ENCODE measurements at places on chromosomes 5 and 9.

DNA sequence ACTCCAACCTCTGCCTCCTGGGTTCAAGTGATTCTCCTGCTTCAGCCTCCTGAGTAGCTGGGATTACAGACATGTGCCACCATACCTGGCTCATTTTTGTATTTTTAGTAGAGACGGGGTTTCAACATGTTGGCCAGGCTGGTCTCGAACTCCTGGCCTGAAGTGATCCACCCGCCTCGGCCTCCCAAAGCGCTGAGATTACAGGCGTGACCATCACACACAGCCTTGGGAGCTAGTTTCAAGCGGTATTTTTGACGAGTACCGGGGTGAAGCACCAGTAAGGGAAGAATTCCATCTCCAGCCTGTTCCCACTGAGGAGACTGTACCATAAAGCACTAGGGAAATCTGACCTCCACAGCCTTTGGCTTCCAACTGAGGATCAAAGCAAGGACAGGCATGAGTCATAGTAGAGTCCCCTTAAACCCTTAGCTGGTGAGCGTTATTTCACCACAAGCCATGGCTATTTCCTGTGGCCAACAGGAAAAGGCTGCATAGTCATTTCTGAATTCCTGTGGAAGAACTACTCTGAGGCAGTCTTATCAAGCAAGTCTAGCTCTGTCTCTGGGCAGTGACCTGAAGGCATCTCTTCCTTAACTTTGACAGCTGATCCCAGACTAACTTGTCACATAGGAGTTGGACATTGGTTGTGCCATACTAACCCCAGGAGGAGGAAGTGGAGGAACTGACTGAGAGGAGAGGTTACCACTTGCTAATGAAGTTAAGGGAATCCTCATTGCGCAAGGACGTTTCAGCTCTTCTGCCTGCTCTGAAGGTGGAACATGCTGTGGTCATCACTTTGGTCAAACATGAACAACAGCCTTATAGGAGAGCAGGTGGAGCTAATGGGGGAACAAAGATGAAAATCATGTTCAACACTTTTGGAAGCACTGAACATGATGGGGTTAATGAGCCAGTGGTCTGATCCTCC, 85.8 kb upstream of the DMRT1 start:
- DNase-seq = no peak

- DNase-seq = peak; percentile 48
Measured at GRCh38 chr9:22446589-22446949, at the start of gene DMRTA1. DMRTA1 (plus strand) TSS chr9:22446824; CDS start chr9:22447066, 242 bp downstream.

DNA sequence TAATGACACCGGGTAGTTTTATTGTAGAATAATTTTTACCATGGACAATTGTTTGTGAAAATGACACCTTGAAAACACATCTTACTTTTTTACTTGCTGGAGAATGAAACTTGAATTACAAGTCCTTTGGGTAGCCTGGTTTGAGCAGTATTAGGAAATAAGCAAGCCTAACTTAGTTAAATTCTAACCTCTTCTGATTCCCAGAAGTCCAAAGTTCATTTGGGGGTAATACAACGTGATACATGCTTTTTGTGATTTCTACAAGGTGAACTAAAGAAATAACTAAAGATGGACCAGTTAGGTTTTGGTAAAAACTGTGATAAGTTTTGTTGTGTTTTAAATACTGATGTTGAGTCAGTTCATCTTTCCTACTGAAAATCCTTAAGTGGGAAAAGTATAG, 135.4 kb upstream of the DMRT1 start:
- no peak for DNase-seq

DNA sequence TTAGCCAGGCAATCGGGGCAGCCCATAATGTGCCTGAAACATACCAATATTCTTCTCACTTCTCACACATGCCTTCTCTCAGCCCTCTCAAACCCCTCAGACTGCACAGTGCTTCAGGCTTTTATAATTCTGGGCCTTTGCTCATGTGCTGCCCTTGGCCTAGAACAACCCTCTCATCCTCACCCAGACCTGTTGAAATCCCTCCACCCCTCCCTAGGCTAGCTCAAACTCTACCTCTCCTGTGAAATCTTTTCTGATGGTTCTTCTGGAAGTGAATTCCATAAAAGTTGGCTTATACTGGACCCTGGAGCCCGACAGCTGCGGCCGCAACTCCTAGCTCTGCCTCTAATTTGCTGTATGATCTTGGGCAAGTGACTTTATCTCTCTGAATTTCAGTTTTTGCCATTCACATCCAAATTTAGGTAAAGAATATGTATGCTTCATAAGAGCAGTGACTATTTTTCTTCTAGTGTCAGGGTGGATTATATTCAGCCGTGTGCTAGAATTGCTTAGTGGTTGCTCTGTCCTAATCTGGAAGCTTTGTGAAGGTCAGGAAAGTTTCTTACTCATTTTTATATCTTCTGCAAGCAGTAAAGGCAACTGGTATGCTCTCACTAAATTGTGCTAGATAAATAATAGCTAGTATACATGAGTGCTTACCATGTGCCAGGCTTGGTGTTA, 221.4 kb downstream of the MAPKAP1 start:
- DNase-seq = no peak

DNA sequence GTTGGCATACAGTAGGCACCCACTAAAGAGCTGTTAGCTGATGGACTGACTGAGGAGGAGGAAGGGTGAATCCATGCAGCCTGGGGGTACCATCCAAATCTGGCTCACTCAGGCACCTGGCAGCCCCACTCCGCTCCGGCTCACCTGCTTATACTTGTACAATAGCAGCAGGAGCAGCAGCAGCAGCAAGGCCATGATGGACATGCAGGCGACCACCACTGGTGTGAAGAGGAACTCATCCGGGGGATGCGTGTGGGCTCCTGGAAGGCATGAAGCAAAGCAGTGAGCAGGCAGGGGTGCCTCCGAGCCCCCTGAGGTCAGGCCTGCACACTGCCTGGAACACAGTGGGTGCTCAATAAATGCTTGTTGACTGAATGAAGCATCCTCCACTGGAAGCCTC, 18.3 kb downstream of the CSF1R start:
- no peak for DNase-seq

DNA sequence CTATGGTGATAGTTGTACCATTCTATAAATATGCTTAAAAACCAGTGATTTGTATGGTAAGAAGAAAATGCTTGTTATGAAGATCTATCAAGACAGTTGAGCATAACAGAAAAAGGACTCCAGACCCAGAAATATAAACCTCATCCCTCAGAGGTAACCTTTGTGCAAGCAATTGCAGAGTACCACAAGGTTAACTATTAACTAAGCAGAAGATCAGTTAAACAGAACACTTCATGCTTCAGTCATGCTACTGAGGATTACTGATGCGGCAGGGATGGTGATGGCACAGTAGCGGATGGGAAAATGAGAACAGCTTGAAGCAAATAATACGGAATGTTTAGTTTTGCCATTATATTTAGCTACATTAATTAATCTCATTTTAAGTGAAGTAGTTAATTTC, 45.5 kb downstream of the IARS1 start:
- DNase-seq = no peak

DNA sequence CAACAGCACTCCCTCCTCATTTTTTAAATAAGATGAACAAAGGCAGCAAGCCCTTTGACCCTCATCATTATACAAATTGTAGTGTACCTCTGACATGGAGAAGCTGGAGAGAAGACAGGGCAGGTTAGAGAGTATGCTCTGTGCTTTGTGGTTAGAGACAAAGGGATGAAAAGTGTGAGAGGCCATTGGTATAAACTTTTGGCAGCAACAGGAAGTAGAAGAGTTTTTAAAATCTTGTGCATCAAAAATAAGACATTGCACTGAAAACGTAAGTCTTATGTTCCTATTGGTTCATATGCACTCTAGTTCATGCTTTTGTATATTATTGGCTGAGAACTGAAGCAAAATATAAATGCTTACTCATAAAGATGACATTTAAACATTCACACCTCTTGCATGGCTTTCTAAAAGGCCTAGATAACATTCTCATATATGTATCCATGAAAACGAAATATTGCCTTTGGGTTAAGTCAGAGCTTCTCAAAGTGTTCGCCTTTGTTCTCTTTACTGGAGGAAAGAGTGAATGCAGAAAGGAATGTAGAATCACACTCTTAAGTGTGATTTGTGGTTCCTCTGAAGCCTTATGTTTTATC, 158.0 kb downstream of the PALM2AKAP2 start:
- DNase-seq = no peak
